ENCODE measurements at places on chromosomes 4 and X.

DNA sequence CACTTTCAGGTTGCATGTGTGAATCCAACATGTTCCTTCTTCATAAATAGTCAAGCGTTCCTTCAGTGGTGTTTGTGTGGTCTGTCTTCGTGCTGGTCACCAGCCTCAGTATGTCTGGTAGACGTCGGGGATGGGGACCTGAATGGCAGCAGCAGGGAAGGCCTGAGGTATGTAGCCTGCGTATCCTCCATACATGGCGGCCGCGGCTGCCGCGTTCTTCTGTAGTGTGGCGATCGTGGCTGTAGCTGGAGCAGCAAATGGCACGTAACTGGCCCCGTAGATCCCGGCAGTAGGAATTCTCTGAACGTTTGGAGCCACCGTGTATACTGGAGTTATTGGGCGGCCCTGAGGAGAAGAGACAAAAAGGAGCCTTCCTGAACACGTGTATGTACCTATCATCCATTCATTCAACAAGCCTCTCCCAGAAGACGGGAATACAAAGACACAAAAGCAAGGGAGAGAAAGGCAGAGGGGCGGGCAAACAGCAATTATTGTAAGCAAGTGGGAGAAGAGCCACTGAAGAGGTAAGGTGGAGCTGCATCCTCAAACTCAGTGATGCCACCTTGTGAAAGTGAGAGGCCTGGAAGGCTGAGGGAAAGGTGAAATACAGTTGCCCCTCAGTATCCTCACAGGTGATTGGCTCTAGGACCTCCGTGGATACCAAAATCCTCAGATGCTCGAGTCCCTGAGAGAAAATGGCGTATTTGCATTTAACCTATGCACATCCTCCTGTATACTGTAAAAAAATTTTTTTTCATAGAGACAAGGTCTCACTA is 90.9 kb downstream of the CHRNA9 start:
- no peak for DNase-seq

- DNase-seq, result no peak
Measured at GRCh38 chr4:80655662-80656061, 320.1 kb downstream of the CFAP299 start.

- DNase-seq, result no peak
Measured at GRCh38 chrX:15345976-15346375, 10.7 kb upstream of the PIGA start.

DNA sequence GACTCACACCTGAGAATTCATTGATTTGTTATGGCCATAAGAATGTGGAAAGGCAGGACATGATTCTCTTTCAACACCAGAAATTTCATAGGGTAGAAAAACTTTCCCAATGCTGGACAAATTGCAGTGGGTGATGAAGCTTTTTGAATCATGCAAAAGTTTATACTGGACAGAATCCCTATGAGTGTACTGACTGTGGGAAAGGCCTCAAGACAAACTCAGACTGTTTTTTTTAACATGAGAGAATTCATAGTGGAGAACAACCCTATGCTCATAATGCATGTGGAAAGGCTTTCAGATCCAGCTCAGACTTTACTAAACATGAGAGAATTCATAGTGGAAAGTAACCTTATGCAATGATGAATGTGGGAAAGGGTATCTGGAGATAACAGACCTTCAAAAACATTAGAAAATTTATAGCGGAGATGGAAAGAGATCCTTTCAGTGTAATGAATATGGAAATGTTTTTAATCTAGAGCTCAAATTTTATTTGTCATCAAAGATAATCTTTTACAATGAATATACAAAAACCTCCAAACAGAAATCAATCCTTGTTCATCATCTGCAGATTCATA is 36.2 kb upstream of the MAGED1 start:
- DNase-seq, result no peak

- no peak for DNase-seq
Measured at GRCh38 chr4:137476345-137476744, 55.9 kb downstream of the PCDH18 start.

- DNase-seq, result no peak
Measured at GRCh38 chr4:85062466-85062865, 96.0 kb upstream of the WDFY3 start.

GRCh38 chr4:98583265-98583664 is 75.1 kb downstream of the TSPAN5 start:
- DNase-seq, result no peak

GRCh38 chr4:70747874-70748273 is 26.1 kb downstream of the RUFY3 start:
- no peak for DNase-seq

DNA sequence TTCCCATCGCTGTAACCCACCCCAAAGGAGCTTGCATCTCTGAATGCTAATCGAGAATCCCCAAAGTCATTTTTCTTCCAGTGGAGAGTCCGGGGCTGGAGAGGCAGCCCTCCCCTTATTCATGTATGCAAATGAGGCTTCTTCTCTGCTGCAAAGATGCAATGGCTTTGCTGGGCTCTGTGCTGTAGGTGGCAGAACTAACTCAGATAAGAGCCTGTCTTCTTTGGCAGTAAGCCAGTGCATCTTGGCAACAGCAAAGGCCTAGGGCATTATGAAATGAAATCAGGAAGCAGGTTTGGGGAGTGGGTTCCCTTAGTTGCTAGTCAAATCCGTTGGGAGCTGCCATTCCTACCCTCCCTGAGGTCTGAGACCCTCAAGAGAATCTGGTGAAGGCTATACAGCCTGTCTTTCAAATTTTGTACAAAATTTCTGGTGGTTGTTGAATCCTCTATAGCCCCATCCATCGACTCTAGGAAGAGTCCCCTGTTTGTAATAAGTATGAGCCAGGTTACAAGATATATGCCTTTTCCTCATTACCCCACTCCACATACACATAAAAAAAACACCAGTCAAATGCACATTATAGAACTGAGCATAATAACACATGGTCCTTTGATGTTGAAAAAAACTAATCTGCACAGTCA is 290.6 kb upstream of the TAPT1 start:
- no peak for DNase-seq

DNA sequence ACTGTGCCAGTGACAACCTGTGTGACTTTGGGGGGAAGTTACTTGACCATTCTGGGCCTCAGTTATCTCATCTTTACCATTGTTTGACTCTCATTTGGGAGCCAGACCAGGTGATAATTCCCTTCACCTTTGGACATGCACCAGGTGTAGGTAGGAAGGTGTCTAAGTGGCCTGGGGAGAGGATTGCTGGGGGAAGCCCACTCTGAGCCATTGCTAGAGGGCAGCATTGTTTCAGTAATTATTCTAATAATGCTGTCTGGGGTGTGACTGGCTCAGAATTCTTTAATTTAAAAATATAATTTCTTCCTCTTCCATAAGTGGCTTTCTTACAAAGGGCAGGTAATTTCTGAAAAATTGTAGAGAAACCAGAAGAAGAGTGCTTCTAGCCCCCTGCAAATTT is 104.3 kb downstream of the RTL9 start:
- DNase-seq, result no peak

DNA sequence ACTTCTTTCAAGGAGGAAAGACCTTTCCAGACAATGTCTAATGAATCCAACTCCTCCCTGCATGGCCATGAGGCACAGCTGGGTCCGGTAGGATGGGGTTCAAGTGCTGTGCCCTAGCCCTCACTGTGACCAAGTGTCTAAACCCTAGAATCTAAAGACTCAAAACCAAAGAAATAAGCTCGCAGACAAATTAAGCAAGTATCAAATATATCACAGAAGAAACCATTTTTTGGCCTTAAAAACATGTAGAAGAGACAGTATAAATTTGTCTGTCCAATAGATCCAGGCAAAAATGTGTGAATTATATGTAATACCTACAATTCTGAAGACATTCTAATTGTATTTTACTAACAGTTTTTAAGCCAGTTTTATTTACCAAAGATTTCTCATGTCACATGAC is 56.4 kb upstream of the WDR17 start:
- DNase-seq, result no peak

GRCh38 chr4:5024673-5025072 is 5.4 kb upstream of the CYTL1 start:
- no peak for DNase-seq

- peak; percentile 47 for DNase-seq
Measured at GRCh38 chrX:153763989-153764755, at the start of gene PLXNB3. TSS of gene PLXNB3 (plus strand) at chrX:153764249. CDS start at chrX:153765536, 1,287 bp downstream.

DNA sequence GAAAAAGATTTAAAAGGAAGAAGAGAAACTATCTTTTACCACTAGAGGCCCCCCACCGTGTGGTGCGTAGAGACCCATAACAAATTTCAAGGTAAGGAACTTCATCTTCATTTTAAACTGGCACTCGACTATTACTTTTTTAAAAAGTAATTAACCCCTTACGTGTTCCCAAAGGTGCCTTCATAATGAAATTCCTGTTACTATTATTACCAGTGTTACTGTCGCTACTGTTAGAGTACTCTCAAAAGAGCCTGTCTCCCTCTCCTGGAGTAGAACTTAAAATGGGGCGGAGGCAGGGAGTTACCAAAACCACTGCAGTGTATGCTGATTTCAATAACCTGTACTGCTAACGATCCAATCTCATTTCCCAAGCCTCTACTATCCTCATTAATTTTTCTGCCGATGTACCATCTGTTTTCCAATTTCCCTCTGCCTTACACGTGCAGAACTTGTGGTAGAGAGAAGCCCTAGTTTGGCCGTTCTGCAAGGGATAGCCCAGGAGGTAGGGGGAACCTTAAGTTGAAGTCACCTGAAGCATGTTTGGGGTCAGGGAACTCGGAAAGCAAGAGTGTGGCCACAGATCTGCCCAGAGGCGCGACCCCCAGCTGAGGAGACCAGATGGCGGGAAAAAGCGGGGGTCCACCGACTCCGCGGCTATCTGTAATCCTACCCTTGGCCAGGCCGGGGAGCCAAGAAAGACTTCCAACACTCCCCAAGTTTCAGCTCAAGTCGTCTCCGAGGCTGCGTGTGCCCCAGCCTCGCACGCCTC is 720 bp upstream of the STK26 start:
- peak; percentile 5 for DNase-seq

GRCh38 chr4:26450418-26450817 is 39.9 kb downstream of the CCKAR start:
- no peak for DNase-seq

- DNase-seq, result no peak
Measured at GRCh38 chr4:56468097-56468422, 643 bp downstream of the SRP72 start.

GRCh38 chr4:8250227-8250626 is 19.3 kb upstream of the HTRA3 start:
- no peak for DNase-seq

DNA sequence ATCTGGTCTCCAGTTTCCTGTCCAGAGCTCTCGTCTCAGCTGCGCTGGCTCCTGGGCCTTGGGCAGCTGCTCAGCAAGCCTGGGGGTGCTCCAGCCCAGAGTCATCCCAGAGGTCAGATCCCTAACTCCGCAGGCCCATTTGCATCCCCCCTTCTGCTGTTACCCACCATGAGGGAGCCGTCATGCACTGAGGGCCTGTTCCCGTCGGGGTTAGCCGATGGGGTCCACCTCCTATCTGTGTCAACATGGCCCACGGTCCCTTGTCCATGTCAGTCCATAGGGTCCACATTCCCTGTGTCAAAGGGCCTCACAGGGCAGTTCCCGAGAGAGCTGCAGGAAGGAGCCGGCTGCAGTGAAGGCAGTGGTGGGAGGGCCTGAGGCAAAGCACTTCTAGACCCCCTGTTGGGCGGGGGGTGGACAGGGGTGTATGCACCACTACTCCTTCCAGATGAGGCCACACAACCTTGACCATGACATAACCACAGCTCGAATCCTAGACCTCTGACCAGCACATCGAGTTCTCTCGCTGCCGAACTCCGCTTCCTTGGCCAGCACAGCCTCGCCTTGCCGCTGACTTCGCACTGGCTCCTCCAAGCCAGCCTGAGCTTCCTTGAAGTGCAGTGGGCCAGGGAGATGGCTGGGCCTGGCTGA is 24.9 kb downstream of the WDR1 start:
- DNase-seq, result no peak

GRCh38 chr4:94244829-94245185 is 37.1 kb downstream of the SMARCAD1 start:
- no peak for DNase-seq

DNA sequence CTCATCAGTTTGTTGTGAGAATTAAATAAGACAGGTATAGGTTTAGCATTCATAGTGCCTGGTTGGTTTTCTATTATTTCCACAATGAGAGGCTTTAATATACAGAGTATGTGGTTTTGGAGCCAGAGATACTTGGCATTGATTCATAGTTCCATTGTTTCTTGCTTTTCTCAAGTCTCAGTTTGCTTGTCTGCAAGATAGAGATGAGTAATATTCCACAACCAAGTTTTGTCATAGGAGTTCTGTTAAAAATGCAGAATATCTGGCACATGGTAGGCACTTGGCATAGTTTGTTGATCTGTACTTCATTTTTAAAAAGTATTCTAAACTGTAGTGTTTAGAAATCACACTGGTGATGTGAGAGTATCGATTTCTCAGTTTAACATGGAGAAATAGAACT is 37.5 kb upstream of the EDA2R start:
- no peak for DNase-seq

DNA sequence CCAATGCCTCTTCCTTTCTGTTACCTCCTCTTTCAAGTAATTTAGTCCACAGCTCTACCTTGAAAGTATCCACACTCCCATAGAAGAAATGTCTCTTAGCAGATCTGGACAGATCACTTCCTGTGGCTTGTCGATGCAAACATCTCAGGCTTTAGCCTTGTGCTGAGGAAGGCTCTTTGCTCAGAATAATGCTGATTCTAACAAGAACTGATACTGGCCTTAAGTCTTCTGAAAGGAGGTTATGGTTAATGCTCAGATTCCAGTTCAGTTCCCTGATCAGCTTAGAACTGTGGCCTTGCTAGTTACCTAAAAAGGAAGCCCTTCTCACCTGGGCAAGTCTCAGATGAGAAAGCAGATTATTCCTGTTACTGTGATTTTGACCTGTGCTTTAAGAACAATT is 230.1 kb upstream of the FAT4 start:
- no peak for DNase-seq

GRCh38 chrX:666762-667720 is 36.5 kb downstream of the SHOX start:
- DNase-seq, result no peak

DNA sequence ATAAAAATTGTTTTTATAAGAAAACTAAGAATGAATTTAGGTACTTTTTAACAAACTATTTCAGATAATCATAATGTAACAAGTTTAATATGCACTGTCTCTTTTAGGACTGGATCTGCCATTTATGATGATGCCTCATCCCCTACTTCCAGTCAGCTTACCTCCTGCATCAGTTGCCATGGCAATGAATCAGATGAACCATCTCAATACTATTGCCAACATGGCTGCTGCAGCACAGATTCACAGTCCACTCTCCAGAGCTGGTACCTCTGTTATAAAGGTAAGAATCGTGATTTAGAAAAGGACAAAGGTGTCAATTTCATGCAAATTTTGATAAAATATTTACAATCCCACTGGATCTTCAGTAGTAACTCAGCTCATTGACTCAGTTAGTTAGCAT is 566.2 kb downstream of the DACH2 start:
- DNase-seq, result no peak

GRCh38 chrX:17030092-17030491 is 83.6 kb downstream of the REPS2 start:
- peak; percentile 71 for DNase-seq

GRCh38 chr4:147899512-147899911 is 167.6 kb downstream of the ARHGAP10 start:
- no peak for DNase-seq

- no peak for DNase-seq
Measured at GRCh38 chr4:47662975-47663374, 174.9 kb downstream of the CORIN start.

GRCh38 chr4:140253556-140254027 is 99.6 kb upstream of the MAML3 start:
- no peak for DNase-seq

All from bone marrow (tissue), 2 donors.